Stimulated activated CD4-positive, alpha-beta T cell treated with anti-CD3 and anti-CD28 coated beads, Interleukin-1b, Interleukin-23, amount 100 ng/mL, for 1 hour (primary cell): ENCODE measurements at places on chromosomes 1 and 21.

- DNase-seq, result peak; percentile 82
These were observed 905 bp downstream of the BTBD19 start for GRCh38 chr1:44808938-44809917.

DNA sequence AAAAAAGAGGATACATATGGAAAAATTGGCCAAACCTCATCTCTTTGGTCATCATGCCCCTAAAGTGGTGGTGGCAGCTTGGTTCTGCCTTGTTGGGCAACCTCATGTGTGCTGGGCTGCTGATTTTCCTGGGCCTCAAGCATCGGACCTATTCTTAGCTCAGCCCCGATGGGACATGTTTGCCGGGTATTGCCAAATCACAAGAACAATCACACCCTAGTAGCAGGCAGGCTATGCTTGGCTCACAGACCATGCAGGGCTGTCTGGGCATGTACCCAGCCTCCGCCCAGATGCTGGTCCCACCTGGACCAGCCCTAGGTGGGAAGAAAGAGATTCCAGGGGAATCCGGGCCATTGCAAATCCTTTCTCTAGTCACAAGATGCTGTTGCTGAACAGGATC lies 189.4 kb upstream of the FGGY start:
- no peak for DNase-seq

DNA sequence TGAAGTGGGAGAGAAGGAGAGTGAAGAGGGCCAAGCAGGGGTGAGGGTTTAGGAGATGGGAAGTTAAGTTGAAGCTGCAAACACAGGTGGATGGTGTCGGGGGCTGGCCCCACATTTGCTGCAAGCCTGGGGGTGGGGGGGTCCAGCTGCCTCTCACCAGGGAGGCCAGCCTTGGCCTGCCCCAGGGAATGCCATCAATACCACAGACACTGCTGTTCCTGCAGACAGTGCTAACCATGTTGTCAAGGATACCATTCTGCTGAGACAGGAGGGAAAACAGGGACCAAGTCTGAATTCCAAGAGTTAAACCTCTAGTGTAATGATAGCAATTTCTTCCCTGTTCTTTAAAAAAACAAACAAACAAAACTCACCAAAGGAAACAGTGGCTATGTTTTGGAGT lies 8.0 kb downstream of the MECR start:
- no peak for DNase-seq

DNA sequence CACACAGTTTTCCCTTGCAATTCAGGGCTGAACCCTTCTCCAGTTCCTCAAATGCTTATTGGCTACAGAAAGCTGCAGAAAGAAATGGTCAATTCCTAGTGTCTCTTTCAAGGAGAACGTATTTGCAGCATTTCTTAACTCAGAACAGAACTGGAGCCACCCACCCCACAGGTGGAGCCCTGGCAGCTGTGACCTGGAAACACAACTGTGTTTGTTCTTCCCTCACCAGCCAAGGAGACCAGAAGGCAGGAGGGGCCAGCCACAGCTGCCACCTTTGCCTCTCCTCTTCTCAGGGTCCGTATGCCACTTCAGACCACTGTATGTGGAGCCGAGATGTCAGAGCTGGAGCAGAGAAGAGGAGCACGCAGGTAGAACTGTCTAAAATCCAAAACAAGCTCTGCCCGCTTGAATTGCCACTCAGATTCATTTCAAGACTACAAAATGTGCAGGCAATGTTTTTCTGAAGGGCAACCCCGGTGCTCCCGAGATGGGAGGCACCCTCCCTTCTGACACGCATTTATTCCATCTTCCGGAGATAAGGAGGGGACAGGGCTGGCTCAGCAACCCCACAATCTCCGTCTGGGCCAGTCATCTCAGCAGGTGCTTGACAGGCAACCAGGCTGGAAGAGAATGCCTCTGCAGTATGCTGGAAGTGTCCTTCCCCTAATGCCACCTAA lies 16.7 kb downstream of the CD247 start:
- DNase-seq, result no peak

- no peak for DNase-seq
These were observed at the start of gene EFNA1 for GRCh38 chr1:155127105-155127966. Gene EFNA1, plus strand, starts transcription at chr1:155127876. Its CDS starts 102 bp downstream, at chr1:155127978.

- DNase-seq, result no peak
These were observed 25.9 kb downstream of the CYP2J2 start for GRCh38 chr1:59900640-59901039.

DNA sequence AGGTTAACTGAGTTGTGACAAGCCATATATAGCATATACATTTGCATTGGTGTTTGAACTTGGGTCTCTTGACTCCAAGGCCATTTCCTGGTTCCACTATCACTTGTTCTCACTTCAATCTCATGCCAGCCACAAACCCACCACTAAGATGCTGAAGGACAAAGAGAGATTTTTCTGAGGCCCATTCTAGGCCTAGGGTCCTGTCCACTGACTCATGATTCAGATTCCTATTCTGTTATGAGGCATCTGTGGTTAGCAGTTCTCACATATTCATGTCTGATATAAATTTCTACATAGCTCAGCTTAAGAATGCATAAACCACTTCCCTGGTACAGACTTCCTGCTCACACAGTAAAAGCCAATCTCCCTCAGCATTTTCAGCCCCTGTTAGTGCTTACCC lies 326.1 kb upstream of the BEND5 start:
- no peak for DNase-seq

- DNase-seq, result no peak
These were observed 9.9 kb downstream of the KIAA1614 start for GRCh38 chr1:180922631-180923015.

- no peak for DNase-seq
These were observed 308.0 kb downstream of the RRAGC start for GRCh38 chr1:38551318-38552307.

DNA sequence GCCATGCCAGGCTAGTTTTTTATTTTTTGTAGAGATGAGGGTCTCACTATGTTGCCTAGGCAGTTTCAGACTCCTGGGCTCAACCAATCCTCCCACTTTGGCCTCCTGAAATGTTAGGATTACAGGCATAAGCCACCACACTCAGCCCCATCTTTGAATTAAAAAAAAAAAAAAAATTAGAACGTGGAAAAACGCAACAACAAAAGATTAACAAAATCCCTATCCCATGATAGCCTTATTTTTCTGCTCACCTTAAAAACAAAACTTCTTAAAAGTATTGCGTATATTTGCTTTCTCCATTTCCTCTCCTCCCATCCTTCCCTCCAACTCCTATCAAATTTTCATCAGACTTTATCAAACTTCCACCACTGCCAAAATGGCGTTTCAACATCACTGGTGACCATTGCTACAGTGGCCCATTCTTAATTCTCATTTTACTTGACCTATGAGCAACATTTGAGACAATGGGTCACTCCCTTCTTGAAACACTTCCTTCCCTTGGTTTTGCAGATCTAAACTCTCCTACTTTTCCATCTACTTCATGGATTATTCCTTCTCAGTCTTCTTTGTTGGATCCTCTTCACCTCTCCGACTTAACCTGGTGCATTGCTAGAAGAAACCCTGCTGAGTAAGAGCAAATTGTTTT lies 579 bp upstream of the ZNF684 start:
- no peak for DNase-seq

GRCh38 chr1:43444151-43444828 lies 9.4 kb downstream of the HYI start:
- no peak for DNase-seq

- no peak for DNase-seq
These were observed 30.2 kb downstream of the DPH5 start for GRCh38 chr1:100995198-100995988.

DNA sequence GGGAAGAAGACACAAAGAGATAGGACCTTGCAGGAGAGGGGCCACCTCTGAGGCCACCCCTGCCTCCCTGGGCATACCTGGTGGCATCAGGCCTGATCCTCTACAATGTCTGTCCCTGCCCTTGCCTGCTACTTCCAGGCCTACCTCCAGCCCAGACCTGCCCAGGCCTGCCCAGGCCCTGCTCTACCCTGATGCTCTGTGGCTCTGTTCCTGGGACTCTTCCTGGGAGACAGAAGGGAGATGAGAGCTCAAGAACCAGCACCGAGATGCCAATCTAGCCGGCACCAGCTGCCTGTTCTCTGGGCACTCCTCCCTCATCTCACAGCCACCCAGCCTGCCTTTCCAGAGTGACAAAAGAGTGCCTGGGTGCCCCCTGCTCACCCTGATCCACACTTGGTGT lies 2.7 kb downstream of the CELF3 start:
- no peak for DNase-seq

DNA sequence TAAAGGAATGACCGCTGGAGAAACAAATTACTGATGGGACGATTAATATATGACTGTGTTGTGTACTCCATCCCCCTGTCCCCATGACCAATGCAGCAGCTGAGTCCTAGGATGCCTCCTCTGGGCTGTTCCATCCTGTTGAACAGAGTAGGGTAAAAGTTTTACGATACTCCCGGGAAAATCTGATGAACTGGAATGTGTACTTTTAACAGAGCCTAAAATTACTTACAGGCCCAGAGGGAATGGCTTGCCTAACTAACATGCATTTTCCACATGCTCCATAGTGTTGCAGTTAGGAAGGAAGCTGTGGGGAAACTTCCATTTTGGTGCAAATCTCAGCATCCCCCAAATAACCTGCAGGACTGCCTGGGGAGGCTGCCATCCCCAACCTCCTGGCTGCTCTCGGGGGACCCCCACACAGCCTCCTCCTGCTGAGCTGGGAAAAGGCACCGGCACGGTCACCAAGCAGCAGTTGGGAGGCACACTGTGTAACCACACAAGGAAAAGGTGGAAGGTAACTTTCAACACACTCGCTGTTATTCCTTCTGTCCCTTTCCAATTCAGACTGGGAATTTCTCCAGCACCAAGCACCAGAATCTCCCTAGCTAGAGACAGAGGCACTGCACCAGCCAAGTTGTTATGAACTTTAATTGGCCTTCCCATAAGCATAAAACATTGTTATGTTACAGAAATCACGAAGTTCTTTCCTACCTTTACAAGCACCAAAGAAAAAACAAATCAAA lies 97.2 kb downstream of the BCAR3 start:
- DNase-seq, result no peak

DNA sequence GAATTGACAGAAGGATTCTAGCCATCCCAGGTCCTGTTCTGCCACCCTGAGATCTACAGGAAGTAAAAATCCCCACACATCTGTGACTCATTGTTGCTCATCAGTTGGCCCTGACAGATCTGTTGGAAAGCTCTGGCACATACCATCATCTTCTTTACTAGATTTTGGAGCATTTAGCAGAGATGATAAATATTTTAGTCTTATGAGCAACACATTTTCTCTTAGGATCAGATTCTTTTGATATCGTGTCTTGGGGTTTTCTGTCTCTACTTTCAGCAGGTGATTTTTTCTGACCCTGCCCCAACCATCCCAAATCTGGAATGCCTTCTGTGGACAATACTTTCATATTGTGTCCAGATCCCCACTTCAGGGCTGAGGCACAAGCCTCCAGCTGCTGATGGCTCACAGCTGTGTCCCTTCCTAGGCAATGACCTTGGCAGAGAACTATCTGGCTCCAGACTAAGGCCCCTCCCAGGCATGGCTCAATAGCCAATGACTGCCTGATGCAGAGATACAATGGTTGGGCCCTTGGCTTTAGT lies 102.8 kb downstream of the GDAP2 start:
- no peak for DNase-seq

GRCh38 chr1:72375226-72375625 lies 92.9 kb upstream of the NEGR1 start:
- no peak for DNase-seq

DNA sequence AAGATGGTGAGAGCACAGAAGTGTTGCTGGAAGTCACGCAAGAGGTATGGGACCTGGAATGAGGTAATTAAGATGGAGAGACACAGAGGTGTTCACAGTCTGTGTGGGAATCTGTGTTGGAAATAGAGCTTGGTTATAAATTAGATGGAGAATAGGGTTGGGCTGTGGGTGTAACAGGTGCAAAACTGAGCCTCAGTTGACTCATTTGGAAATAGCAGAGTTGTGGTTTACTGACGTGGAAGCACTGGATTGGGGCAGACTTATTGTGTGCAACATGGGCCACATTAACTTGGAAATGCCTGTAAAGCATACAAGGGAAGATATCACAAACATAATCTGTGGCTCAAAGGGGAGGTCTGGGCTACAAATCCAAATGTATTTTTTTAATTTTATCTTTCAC lies 13.0 kb downstream of the CAMSAP2 start:
- no peak for DNase-seq

DNA sequence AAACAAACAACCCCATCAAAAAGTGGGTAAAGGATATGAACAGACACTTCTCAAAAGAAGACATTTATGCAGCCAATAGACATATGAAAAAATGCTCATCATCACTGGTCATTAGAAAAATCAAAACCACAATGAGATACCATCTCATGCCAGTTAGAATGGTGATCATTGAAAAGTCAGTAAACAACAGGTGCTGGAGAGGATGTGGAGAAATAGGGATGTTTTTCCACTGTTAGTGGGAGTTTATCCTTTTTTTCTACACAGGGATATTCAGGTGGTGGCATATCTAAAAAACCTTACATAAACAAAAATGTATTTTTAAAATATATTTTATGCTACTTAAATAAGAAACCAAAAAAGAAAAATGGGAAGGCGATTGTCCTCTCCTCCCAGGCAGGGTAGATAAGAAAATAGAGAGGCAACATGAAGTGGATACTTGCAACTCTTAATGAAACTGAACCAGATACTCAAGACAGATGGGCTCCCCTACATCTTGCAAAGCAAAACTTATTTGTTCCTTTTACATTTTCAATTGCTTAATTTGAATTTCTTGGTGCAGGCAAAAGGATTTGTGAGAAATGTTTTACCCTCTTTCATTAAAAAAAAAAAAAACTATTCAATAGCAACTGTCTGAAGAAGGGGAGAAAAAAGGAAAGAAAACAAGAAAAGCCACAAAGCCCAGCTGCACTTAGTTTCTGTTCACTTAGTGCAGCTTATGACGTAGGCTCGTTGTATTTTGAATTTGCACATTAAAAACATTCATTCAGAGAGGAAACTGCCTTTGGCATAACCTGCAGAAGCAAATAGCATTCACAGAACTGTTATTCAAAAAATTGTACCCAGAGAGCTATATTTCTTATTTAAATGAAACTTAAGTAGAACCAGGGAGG lies 36.9 kb upstream of the RGS1 start:
- DNase-seq, result no peak

GRCh38 chr1:228364068-228364705 lies 42.4 kb downstream of the TRIM11 start:
- no peak for DNase-seq

- DNase-seq, result no peak
These were observed 43.2 kb downstream of the GJA5 start for GRCh38 chr1:147717051-147717705.

DNA sequence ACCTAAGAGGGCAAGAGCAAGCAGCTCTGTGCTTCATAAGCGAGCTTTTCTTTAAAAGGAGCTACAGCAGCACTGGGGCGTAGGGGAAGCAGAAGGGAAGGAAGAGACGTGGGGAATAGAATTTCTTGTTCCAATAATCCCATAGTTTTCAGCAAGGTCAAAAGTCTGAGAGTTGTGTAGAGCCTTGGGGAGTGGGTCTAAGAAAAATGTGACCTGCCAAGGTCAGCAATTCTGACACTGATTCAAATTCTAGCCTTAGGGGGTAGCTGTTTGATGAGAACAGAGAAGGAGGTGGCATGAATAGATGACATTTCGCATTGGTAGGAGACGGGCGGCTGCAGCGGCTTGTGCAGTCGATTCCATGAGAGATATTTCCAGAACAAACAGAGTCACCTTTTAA lies 22.4 kb downstream of the PRRX1 start:
- no peak for DNase-seq

GRCh38 chr21:36859744-36860501 lies 106.5 kb downstream of the HLCS start:
- no peak for DNase-seq
